ENCODE measurements at places on chromosomes 12 and 14.

DNA sequence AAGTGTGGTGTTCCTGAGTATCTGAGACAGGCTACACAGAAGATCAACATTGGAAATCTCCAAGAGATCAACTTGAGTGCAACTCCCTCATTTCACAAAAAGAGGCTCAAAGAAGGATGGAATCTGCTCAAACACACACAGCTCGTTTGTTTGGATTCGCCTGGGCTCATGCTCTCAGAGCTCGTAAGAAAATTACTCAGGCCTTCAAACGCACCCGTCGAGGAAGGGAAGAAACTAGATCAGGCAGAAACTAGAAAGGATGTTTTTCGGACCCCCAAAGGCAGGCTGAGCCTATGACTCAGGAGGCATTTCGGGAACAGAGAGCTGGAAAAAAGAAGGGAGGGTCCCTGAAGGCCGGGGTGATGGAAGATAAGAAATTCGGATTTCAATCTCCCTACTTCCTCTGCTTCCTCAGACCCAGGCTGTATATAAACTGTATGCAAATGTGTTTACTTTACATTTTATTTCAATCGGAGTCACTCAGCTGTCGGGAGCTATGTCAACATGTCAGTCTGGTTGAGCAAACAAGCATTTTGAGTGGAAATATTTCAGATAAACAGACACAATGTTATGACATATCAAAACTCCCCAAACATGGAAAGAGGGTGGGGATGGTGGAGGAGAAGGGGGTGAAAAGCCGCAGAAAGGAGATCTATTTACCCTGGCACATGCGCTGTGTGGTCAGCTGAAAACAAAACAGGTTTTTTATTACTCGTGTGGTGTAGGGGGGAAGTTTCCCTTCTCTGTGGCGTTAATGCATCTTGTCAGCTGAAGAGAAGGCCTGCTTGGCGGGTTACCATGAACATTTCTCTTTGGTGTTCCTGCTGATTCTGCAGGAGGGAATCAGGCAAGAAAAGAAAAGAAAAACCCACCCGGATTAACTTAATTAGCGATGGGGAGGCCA is 129.1 kb upstream of the TBX3 start:
- peak; percentile 74 for DNase-seq

DNA sequence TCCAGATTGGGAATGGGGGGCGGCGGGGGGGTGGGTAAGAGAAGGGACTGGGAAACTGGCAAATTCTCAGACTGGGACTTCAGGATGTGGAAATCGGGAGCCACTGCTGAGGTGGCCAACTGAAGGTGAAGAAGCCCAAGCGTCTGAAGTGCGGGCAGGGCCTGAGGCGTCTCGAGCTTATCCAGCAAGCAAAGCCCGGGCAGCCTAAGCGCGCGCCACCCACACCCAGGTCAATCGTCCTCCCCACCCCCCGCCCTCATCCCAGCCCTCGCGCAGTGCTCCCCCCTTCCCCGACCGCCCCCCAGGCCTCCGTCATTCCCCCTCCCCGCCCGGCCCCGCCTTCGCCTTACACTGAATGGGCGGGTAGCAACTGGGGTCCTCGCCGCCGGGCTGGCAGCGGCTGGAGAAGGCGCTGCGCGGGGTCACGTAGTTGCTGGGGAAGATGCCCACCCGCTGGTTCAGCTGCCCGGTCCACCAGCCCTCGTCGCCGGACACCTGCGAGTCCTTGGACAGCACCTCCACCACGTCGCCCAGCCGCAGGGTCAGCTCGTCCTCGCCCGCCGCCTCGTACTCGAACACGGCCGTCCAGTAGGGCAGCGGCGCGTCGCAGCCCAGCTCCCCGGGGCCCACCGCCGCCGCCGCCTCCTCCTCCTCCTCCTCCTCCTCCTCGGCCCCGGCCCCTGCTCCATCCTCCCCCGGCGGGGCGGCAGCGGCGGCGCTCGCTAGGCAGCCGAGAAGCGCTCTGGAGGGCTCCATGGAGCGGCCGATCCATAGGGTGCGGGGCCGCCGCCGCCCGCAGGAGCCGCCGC is 693 bp downstream of the MAP3K9 start:
- DNase-seq = no peak

DNA sequence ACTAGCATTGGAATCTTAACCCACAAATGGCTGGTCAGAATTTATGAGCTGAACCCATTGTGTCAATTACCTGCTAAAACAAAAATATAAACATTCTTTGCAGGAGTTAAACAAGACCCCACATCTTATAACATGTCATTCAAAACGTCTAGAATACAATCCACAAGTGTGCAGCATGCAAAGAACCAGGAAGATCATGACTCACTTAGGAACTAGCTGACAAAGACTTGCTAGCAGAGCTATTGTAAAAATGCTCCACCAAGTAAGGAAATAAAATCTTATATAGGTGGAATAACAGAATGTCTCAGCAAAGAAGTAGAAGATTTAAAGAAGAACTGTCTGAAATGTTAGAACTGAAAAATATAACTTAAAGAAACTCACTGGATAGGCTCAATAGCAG is 26.5 kb upstream of the POC1B start:
- DNase-seq = peak; percentile 52

DNA sequence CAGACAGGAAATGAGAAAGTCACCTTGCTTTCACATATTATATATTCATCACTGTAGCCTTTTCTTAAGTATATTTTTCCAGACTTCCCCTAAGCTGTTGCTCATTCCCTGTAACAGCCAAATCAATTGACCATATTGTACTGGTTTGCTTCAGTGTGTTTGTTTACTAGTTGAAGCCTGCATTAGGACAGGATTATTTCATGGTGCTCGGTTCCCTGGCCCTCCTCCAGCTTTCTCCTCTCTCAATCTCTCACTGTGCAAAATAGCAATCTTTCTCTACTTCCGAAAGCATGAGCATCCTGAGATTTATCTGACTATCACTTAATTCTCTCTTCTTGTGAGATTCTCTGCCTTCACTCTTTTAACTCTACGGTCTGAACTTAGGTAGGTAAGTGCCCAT is 2.4 kb downstream of the SLC35F4 start:
- no peak for DNase-seq

DNA sequence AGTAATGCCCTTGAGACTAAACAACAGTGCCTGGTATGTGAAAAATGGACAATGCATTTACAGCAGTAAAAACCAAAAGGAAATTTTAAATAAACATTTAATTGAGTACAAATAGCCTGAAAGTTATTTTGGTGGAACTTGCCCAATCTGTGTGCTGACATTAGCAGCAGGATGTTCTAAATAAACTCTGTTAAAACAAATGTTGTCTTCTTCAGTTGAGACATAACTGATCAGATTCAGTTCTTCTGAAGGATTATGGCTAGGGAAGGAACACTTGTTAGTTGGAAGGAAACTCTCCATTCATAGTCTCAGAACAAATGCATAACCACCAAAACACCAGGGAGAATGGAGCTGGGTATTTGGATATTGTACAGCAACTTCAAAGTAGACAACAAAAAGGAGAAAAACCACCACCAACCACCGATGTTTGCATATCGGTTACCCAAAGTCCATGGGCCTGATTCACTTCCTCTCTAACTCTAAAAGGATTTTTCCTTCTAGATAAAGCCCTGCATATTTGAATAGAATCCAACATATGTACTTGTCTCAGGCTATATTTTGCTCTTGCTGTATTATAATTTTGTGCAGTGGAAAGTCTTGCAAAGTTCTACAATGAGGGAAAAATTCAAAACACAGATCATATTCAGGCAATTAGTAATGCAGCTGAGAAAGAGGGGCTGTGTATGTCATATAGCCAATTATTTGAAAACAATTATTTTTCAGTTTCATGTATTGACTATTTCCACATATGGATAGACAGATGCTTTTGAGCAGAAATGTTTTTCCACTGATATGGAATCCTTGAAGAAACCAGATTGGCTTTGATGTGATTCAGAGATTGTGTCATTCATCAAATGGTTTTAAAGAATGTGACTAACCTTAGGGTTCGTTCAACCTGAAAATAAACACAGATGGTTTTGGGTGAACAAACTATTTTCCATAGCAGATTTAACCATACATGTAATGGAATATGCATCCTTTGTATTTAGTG is 152.2 kb upstream of the BMP4 start:
- peak; percentile 95 for DNase-seq

DNA sequence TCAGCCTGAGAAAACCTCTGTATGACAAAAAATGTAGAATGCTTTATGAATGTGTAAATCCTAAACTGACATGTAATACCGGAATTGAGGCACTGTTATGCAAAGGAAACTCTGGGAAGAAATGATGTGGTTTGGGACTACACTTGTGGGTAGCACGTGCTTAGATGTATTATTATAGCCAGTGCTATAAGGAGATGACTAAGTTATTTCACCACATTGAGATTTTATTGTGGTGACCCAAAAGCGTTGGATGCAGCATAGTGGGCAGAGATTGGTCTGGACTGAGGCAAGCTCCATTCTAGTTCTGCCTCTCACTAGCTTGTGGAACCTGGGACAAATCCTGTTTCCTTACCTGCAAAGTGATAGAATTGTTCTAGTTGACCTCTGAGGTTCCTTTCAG is 172.2 kb downstream of the SNAPC1 start:
- peak; percentile 79 for DNase-seq

DNA sequence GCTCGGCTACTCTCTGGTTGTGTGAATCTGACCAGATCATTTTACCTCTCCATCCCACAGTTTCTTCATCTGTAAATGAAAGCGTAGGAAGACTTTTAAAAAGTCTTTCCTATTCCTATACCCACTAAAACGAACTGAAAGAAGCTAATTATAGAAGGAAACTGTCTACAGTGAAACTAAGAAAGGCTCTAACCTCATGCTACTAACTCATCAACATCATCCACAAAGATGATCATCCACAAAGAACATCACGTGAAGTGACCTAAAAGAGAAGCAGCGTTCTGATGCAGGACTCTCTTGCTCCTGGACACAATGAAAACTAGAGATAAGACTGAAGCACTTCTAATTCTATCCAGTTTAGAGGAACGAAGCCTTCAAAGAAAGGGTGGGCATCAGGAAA is 58.5 kb upstream of the OSBPL8 start:
- no peak for DNase-seq

- no peak for DNase-seq
Observed at GRCh38 chr12:116226026-116226425, 51.5 kb downstream of the MED13L start.

GRCh38 chr14:73802431-73803188 is 49.0 kb upstream of the PTGR2 start:
- no peak for DNase-seq

DNA sequence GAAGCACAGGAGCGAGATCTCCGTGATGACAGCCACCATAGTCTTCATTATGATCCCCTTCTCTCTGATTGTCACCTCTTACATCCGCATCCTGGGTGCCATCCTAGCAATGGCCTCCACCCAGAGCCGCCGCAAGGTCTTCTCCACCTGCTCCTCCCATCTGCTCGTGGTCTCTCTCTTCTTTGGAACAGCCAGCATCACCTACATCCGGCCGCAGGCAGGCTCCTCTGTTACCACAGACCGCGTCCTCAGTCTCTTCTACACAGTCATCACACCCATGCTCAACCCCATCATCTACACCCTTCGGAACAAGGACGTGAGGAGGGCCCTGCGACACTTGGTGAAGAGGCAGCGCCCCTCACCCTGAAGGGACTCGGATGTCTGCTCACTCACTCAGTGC is 775 bp downstream of the OR10P1 start:
- DNase-seq = no peak

- DNase-seq = peak; percentile 47
Observed at GRCh38 chr12:29088611-29089219, 60.4 kb upstream of the FAR2 start.

DNA sequence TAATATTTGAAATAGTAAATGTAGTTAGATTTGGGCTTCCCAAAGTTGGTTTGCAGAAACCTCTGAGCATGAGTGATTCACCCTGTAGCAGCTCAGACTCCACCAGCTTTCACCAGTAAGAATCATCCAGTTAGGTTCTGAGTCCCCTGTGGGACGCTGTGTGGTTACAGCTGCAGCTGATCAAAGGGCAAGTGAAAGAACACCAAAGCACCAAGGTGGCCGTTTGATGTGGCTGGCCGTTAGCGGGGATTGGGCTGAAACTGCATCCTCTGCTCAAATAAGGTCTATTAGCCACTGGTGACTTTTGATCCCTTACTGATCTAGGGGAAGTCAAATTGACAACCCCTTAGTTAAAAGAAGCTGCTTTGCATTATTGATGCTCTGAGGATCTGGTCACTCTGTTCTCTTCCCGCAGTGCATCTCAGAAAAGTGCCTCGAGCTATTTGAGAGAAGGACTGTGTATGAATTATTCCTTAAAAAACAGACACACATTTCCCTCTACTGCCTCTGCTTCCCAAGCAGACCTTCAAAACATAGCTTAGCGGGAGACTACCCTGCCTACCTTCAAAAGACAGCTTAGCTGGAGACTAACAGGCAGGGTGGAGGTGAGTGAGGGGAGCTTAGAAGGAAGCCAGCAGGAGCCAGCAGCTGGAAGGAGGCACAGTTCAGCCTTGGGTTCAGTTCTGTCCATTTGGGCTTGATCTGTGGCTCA is 3.7 kb downstream of the ABHD12B start:
- DNase-seq = peak; percentile 29

GRCh38 chr14:74979442-74980397 is 23.0 kb upstream of the EIF2B2 start:
- peak; percentile 46 for DNase-seq

- peak; percentile 94 for DNase-seq
Observed at GRCh38 chr12:124904306-124905098, 9.9 kb downstream of the UBC start.

- no peak for DNase-seq
Observed at GRCh38 chr14:96752594-96752993, 44.6 kb upstream of the VRK1 start.

DNA sequence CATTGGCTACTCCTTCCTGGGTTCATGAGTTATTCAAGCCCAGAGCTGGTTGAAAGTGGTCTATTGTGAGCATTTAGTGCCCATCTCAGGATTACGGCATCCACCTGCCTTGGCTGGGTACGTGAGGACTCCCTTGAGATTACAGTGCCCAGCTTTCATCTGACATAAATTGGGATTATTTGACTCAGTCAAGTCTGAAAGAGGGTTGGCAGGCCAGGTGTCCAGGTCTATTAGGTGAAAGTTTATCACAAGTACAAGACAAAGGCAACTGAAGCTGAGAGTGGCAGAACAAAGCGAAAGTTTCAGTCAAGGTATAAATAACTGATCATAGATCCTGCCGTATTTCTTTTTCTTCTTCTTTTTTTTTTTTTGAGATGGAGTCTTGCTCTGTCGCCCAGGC is 84.6 kb upstream of the ATF7IP start:
- no peak for DNase-seq

DNA sequence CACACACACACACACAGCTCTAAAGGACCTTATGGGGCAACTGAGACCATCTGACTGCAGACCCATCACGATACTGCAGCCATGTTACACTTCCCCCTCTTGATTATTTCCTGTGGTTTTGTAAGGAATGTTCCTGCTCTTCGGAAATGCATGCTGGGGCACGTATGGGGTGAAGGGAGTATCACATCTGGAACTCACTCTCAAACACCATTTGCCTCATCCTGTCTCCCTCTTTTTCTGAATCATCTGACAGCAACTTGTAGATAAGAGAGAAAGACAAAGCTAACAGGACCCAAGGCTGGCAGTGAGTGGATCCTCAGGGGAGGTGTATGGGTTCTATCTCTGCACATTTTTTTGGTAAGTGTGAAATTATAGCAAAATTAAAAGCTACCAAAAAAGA is 50.3 kb downstream of the RIMBP2 start:
- no peak for DNase-seq

GRCh38 chr12:4145990-4146859 is 127.3 kb upstream of the CCND2 start:
- no peak for DNase-seq
